ENCODE measurements at places on chromosomes 5 and 9.

DNA sequence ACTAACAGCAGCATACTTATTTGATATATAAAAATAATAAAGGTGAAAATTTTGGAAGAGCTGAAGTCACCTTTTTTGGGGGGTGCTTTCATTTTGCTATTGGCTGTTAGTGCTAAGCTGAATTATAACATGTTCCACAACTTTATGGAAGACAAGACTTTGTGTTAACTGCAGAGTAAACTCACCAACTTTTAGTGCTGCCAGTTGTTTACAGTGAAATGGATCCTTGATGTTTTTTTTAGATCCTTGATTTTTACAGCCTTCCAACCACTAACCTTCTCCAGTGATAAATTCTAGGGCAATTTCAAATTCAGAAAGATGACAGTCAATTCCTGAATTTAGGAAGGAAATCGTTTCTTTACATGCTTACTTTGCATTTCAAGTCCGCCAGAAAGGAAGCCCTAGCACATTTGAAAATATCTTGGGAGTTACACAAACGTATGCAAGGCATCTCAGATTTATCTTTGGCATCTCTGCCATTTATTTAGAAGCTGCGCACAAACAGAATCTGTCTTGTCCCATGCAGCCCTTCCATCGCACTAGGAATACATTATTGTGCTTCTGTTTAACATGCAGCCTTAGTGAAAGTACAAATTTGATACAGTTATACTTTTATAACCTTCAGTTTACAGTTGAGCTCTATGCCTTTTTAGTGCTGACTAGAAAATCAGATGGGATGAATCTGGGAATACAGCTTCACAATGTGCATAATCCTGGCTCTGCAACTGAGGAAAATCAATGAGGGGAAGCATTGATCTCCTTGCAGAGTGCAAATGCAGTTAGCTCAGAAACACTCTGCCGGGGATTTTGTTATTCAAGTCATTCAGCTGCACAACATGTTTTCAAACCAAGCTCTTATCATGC is 142.4 kb upstream of the ZNF608 start:
- DNase-seq: no peak

DNA sequence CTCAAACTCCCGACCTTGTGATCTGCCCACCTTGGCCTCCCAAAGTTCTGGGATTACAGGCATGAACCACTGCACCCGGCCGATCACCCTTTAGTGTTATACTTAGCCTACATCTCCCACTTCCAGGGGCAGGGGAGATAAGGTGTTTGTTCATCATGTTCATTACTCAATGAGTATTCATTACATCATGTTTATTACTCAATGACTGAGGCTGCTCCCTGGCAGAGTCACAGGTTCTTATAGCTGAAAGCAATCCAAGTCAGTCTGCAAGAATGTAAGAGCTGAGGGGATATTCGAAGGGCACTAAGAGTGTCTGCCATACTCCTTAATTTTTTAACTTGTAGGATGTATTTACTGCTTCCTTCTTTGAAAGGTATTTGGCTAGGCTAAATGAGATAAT is 214.2 kb downstream of the SPATA31D1 start:
- DNase-seq: no peak

- no peak for DNase-seq
Observed at GRCh38 chr9:36191290-36191645, 547 bp downstream of the CLTA start.

GRCh38 chr5:177996660-177997318 is 747 bp upstream of the PROP1 start:
- no peak for DNase-seq

DNA sequence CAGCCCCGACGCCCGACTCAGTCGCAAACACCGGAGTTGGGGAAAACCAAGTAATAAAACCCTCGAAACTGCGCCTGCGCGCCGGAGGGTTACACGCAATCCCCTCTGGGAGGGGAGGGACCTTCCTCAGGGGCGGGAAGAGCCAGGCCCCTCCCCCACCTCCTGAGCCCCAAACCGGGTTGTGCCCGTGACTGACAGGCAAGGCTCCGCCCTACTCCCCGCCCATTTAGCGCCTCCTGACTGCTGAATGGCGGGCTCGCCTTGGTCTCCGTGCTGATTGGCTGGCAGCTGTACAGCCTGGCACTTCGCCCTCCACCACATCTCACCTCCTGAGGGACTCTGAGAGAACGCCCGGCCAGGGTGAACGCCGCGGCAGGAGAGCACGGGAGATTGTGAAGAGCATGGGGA is at the start of gene PRDM9:
PRDM9 (plus strand) TSS at position 332 of the 408 bp plus-strand sequence. CDS start 1,425 bp downstream, outside the sequence.
- DNase-seq: no peak

DNA sequence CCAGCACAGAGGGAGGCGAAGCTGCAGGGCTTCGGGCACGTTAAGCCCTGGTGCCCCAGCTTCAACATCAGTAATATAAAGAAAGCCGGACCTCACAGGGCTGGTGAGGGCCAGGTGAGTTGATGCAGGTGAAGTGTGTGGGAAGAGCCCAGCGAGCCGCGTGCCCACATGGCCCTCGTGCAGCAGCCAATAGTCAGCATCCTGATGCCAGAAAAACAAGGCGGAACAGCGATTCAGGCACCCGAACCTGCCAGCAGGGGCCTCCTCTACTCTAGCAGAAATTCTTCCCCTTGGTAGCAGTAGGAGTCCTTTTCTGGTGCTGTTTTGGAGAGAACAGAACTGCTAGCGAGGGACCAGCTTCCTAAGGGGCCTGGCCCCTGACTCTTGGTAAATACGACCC is 7.8 kb downstream of the MED10 start:
- DNase-seq: no peak

DNA sequence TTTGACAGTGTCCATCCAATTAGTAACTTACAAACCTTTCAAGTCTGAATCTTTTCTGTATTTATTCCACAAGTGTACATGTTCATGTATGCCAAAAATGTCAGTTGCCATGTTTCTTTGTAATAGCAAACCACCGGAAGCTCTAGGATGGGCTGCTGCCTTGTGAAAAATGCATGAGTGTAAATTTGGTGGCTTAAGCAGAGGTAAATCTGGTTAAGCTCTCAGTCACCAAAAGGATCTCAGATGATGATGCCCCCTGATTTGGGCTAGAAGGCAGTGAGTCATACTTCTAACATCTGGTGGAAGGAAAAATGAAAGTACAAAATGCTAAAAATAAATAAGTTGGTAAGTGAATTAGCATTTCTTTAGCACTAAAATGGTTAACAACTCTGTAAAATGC is 567.5 kb downstream of the ELAVL2 start:
- DNase-seq: no peak

- no peak for DNase-seq
Observed at GRCh38 chr5:65808818-65809217, 86.8 kb downstream of the NLN start.

GRCh38 chr9:37876376-37876775 is 27.6 kb downstream of the SLC25A51 start:
- no peak for DNase-seq

GRCh38 chr5:157750320-157750719 is 6.8 kb downstream of the LSM11 start:
- no peak for DNase-seq

- DNase-seq: no peak
Observed at GRCh38 chr9:70093944-70094343, 50.3 kb downstream of the MAMDC2 start.

GRCh38 chr5:41157272-41157894 is 55.9 kb downstream of the C6 start:
- DNase-seq: no peak

DNA sequence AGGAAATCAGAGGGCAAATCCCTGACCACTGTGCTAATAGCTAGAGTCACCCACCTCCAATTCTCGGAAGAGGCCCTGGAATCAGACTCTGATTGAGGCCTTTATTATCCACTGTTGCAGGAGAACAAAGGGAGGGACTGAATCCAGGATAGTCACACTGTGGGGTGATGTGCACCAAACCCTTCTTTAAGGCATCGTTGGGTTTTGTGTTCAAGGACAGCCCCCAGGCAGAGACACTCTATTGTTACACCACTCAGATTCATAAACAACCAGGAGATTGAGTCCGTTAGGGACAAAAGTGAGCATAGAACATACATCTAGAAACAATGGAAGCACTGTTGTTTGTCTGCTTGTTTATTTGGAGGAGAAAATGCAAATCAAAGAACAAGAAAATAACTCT is 124.6 kb upstream of the TBCA start:
- DNase-seq: no peak

GRCh38 chr5:179816401-179816795 is 4.3 kb upstream of the SQSTM1 start:
- DNase-seq: no peak

- DNase-seq: no peak
Observed at GRCh38 chr9:134056483-134057306, 11.1 kb downstream of the BRD3 start.

GRCh38 chr9:3478549-3478953 is 47.2 kb downstream of the RFX3 start:
- no peak for DNase-seq

DNA sequence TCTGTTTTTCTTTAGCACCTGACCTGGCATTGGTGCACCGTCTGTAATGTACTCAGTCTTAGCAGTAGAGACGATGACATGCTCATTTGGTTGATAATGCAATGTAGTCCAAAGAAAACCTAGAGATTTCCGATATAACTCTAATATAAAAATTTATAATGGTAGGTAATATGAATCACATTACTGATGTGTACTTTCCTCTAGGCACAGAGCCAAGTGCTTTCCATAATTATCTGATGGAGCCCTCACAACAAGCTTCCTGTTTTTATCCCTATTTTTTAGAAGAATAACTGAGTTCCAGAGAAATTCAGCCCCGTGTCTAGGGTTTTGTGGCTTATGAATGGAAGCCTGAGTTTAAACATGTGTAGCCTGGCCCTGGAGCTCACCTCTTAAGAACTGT is 53.7 kb downstream of the KDM4C start:
- no peak for DNase-seq

- no peak for DNase-seq
Observed at GRCh38 chr5:58383448-58383847, 76.4 kb downstream of the PLK2 start.

- no peak for DNase-seq
Observed at GRCh38 chr9:8684978-8685708, 885.6 kb upstream of the DMAC1 start.

DNA sequence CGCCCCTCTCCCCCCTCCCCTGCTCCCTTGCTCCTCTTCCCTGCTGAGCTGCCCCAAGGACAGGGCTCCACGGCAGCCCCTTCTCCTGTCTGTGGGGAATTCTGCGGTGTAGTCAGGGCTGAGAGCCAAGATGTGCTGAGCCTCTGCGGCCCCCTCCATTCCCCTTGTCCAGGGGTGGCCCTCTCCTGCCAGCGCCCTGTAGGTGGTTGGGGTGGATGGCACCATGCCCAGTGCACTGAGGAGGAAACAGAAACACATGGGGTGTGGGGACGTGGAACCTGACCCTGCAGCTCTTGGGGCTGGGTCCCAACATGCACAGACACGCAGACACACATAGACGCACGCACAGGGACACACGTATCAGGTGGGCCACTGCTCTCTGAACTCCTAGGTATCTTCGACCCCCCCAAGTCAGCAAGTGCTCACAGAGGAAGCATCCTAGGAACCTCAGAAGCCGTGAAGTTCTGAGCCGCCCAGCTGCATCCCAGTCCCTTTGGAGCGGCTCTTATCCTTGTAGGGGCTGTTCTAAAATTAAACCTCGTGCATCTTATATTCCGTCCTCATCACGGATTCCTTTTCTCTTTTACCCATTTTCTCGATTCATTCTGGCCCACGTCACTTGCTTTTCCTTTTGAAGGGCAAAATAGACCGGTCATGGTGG is 64.8 kb downstream of the HMCN2 start:
- no peak for DNase-seq

DNA sequence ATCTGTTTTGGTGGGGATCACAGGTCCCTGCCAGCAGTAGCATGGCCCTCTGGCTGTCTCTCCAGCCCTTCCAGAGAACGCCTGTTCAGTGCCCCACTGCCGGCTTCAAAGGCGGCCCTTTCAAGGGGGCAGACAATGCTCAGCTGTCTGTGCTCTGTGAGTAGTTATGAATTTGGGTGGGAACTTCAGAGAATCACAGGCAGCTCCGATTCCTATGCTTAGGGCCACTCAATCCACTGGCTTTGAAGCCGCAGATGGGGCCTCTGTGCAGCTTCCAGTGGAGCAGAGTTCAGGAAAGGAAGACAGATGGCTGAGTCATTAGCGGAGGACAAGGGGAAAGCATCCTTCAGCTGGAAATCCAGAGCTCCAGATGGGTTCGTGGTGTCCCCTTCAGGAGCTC is 42.4 kb downstream of the NKX2-5 start:
- no peak for DNase-seq

GRCh38 chr5:158499075-158499891 is 600.4 kb downstream of the EBF1 start:
- no peak for DNase-seq

- DNase-seq: no peak
Observed at GRCh38 chr5:172145870-172146747, 41.9 kb downstream of the STK10 start.

DNA sequence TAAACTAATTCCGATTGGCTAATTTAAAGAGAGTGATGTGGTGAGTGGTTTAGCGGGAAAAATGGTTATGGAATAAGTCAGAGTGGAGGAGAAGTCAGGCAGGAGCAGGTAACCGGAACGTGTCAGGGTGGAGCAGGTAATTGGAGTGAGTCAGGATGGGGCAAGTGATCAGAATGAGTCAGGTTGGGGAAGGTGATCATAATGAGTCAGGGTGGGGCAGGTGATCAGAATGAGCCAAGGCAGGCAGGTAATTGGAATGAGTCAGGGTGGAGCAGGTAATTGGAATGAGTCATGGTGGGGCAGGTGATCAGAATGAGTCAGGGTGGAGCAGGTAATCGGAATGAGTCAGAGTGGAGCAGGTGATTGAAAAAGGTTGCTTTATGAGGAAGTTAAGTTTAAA is 101.4 kb downstream of the TMEM167A start:
- DNase-seq: no peak

DNA sequence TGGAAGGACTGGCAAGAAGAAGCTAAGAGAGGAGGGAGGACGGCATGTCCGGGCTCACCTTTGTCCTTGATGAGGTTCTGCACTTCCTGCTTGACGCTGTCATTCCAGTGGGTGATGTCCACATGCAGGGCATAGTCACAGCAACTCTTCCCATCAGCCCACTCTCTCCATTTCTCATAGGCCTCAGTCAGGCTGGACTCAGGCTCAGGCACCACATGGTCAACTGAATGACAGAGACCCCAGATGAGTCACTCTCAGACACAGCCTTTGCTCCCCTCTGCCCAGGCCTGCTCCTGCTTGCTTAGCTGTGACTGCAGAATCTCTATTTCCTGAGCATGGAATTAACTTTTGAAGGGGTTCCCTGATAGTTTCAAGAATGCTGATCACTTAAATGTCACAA is 94.2 kb downstream of the DPYSL3 start:
- DNase-seq: no peak

DNA sequence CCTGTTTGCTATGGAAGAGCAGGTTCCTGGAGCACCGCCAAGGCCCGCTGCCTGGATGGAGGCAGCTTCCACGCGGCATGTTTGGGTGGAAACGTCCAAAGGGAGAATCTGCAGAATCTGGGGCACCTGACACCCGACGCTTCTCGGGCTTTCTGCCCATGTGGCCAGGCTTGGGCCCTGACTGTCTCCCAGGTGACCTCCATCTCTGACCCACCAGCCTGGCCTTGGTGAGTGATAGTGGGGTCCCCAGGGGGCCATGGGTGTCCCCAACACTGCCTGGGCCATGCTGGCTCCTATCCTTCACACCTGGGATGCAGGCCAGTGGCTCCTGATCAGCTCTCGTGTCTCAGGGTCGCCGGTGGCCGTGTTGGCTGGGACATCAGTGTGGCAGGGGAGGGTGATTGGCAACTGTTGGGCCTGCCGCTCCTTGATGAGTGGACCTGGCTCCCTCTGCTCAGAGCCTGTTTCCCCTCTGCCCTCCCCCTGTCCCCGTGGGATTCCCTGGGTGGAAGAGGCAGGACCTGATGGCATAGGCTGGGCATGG is 34.0 kb downstream of the GLT6D1 start:
- DNase-seq: no peak
